ENCODE measurements at places on chromosomes 12 and 14.

DNA sequence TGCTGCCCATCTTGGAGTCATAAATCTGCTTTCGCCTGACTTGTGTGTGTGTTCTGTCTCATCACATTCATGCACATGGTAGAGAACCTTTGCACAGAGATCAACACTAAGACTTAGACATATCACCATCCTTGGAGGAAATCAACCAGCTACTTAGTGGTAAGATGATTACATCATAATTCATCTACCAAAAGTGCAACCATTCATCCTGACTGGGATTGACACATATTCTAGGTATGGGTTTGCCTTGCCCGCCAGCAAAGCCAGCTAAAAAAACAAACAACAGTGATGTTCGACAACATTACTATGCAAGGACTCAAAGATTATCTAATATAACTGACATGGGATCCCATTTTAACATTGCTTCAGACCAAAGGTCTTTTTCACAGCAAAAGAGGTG is 228.7 kb downstream of the NUAK1 start:
- no peak for DNase-seq

DNA sequence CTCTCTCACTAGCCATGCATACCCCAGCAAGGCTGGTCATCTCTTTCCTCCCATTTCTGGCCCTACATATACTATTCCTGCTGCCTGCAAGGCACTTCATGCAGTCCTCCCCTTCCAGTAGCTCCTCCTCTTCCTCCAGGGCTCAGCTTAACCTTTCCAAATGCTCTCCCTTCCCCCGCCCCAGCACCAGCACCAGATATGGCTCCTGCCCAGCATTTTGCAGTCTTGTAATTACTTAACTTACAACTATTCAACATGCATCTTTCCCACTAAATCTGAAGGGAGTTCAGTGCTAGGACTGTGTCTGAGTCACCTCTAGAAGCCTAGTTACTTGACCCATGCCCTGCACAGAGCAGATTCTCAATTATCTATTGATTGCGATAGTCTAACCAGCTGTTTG is 1.8 kb upstream of the FBXO21 start:
- no peak for DNase-seq

GRCh38 chr14:101973356-101973755 is 9.0 kb downstream of the DYNC1H1 start:
- no peak for DNase-seq

GRCh38 chr12:24960222-24960855 is 11.4 kb upstream of the BCAT1 start:
- DNase-seq: no peak

DNA sequence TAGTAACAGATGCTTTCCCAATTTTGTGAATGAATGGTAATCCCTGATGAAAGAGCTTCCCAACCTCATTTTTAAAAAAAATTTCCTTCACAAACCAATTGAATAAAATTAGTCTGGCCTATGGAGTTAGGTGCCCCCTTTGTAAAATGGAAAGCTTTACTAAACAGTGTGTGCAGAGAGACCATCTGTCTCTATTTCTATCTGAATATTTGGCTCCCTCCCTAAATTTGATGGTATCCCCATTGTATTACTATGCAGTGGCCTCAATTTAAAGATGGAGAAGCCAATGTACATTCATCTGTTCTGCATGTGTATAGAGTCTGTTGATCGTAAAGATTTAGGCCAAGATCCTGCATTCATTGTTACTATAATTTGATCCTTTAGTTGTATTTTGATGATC is 397.7 kb upstream of the RGS6 start:
- no peak for DNase-seq

DNA sequence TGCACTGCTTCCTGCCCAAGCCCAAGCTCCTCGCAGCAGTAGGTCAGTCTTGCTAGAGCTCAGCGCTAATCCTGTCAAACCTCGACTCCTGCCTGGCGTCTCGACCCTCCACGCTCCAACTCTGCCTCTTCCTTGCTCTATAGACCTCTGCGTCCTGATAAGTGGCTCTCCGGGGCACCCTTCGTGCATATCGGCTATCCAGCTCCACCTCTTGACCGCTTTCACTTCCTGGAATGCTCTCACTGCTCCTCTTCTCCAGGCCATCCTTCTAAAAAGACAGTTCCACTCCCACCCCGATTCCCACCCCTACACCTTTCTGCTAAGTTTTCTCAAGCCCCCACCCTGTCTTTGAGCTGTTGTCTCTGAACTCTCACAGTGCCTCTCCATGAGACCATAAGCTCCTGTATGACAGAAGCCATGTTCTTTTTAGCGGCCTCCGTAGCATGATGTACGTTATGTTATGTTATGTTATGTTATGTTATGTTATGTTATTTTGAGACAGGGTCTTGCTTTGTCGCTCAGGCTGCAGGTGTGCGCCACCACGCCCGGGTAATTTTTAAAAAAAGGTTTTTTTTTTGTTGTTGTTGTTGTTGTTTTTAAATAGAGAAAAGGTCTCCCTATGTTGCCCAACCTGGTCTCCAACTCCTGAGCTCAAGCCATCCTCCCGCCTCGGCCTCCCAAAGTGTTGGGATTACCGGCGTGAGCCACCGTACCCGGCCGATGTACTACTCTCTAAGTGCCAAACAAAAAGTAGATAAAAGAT is 601 bp downstream of the COX14 start:
- no peak for DNase-seq

GRCh38 chr12:122079033-122079531 is 526 bp downstream of the MLXIP start:
- no peak for DNase-seq

Measured in NCI-H1105 (cell line).